ENCODE measurements at places on chromosomes 1 and 21.

GRCh38 chr1:229869240-229869639 is 197.8 kb upstream of the GALNT2 start:
- no peak for DNase-seq

GRCh38 chr21:19908390-19908789 is 1089.8 kb upstream of the NCAM2 start:
- DNase-seq: no peak

DNA sequence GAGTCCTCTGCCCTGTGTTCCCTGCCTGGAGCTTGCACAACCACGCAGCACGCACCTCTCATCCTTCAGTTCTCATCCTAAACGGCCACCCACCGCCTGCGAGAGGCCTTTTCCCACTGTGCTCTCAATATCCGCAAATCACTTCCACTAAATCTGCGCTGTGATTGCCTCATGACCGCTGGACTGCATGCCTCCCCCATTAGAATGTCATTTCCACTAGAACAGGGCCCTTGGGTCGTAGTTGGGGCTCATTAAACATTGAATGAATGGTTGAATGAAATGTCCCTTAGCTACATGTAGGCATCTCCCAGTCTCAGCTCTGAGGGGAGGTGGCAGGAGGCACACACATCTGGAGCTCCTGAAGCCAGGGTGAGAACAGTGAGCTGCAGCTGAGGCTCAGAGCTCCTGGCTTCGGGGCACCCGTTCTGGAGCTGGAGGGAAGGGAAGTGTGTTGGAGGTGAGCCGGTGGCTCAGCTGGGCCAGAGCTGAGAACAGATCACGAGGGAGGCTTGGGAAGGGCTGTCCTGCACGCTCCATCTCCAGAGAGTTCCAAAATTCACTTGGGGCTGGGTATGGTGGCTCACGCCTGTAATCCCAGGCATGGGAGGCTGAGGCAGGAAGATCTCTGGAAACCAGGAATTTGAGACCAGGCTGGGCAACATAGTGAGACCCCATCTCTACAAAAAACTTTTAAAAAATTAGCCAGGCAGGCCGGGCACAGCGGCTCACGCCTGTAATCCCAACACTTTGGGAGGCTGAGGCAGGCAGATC is 30.4 kb downstream of the TMEM201 start:
- no peak for DNase-seq

DNA sequence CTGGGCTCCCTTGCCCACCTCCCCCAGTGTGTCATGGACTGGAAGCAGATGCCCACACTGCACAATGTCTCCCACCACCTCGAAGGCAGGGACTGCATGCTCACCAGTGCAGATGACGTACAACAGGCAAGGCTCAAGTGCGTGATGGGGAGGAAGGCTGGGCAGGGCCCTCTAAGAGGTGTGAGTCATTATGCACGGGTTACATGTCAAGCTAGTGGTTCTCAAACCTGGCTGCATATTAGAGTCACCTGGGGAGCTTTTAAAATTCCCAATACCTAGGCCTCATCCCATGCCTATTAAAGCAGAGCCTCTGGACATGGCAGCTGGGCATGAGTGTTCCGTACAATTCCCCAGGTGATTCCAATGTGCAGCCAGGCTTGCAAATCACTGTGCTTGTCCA is 137.9 kb upstream of the NGF start:
- DNase-seq: no peak

DNA sequence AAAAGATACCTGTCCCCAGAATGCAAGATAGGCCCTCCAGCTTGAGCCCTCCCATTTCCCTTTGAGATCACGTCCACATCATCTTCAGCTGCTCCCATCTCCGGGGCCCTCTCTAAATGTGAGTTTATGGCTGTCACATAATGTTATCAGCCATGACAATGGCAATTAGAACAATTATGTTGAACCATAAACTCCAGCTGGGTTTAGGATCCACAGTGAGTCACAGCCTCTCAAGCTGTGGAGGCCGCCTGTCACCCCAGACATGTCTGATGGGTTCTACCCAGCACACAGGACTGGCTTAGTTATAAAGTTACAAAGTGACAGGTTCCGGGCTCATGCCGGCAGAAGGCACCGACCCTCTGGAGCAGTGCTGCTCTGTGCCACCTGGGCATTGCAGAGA is 597.3 kb downstream of the PTPRU start:
- DNase-seq: no peak

DNA sequence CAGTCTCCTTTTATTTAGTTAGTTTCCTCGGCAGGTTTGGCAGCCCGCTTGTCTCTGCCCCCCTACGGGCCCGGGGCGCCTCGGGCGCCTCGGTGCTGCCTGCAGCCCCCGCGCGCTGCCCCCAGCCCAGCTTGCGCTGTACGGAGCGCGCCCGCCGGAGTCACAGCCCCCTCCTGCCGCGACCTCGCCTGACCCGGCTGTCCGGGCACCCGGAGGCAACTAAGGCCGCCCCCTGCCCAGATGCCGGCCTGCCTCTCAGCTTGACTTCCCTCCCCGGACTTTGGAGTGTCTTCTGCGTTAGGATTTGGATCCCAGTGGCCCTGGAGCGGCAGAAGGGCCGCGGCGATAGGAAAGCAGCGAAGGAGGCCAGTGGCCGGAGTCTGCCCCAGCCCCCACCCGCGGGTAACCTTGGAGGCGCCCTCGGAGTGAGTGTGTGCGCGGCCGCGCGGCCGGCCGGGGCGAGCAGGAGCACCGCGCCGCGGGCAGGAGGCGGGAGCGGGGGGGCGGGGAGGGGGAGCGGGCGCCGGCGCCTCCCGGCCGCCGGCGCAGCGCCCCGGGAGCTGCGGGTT is 7.6 kb downstream of the CDKN2C start:
- DNase-seq: peak; percentile 33

GRCh38 chr1:115233598-115233997 is 104.5 kb downstream of the NGF start:
- DNase-seq: no peak

- DNase-seq: no peak
Observed at GRCh38 chr1:175894581-175894980, 151.2 kb upstream of the TNR start.

DNA sequence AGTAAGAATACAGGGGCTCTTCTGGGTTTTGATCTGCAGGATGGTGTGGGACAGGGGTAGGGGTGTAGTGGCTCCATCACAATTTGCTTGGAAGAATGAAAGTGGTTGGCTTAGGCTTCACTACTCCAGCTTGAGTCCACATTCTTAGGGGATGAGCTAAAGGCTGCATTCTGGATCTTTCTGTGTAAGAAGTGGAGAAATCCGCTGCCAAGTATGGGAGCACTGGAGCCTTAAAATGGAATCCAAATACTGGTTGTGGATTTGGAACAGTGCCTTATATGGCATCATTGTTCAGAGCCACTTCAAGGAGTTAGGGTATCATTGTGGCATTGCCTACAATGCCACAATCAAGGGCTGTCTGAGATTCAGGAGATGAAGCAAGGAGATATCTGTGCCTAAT is 187.1 kb downstream of the LMO4 start:
- DNase-seq: no peak

GRCh38 chr1:112396653-112397471 is 848 bp downstream of the CTTNBP2NL start:
- DNase-seq: no peak

DNA sequence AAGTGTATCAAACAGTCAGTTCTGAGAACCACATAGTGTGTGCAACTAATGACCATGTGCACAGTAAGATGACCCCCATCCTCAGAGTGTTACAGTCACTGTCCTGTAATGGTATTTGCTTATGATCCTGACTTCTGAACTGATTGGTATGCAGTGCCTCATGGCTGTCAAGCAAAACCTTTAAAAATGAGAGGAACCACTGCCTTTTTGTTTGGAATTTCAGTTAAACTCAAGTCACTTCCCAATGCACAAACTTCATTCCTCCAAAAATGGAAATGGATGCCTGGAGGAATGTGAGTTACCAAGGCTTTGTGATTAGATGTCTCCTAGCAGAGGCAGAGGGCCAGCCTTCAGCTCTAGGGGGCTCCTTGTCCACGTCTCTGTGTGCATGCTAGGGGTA is 10.5 kb downstream of the C1orf198 start:
- no peak for DNase-seq

- DNase-seq: no peak
Observed at GRCh38 chr1:56645677-56646305, 677 bp downstream of the PRKAA2 start.

DNA sequence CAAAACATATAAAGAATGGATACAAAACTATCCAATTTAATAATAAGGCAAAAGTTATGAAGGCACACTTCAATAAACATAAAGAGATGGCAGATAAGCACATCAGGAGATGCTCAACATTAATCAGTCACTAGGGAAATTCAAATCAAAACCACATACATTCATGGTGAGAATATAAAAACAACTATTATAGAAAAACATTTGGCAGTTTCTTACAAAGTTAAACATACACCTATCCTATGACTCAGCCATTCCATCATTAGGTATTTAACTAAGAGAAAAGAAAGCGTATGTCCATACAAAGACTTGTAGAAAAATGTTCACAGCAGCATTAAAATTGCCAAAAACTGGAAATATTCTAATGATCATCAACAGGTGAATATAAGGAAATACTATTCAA is 44.3 kb downstream of the KIFAP3 start:
- no peak for DNase-seq

DNA sequence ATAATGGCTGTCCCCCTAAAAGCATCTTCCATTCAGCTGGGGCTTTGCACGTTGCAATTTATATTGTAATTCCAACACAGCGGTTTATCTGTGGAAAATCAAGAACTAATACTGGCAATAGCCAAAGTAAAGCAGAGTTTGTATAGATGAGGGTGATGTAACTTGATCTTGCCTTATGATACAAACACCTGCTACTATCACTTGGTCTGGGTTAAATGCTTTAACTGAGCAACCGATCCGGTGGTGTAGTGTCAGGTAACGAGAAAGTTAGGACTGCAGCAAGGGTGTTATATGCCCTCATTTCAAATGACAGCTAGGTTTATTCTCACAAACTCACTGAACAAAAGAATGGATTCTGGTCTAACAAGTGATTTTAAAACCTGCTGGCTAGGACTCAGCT is 47.3 kb upstream of the PLPPR4 start:
- DNase-seq: no peak

- DNase-seq: peak; percentile 13
Observed at GRCh38 chr21:34022627-34023335, 50.6 kb upstream of the MRPS6 start.

GRCh38 chr1:53586765-53587164 is 127.6 kb downstream of the DMRTB1 start:
- DNase-seq: no peak

DNA sequence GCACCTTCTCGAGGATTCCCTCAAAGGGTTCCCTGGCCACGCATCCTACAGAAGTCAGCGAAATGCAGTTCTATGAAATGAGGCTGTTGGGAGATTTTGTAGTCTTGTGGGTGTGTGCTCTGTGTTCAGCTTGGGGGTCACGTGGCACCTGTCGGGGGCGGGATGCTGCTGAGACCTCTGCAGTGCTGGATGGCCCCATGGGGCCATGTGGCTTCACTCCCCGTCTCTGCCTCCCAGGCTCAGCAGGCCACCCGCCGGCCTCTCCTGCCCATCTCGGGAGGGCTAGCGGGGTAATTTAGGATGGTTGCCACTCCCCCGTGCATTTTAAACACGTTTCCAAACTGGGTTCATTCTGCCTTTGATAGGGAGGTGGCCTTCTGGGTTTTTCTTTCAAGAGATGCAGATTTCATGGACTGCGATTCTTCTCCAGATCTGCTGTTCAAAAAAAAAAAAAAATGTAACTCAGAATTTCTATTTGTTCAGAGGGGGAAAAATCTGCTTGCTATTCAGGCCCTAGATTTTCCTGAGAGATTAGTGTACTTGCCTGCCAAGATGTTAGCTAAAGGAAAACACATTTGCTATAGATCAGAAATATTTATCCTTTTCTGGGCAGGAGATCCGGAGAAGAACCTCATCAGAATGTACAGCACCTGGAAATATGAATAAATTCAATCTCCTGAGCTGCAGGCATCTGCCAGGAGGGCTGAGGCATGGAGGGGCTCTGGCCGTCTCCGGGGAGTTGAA is 277.2 kb upstream of the VAMP3 start:
- DNase-seq: no peak
